NCI-H1694 (cell line): ENCODE measurements at places on chromosomes 3 and 15.

DNA sequence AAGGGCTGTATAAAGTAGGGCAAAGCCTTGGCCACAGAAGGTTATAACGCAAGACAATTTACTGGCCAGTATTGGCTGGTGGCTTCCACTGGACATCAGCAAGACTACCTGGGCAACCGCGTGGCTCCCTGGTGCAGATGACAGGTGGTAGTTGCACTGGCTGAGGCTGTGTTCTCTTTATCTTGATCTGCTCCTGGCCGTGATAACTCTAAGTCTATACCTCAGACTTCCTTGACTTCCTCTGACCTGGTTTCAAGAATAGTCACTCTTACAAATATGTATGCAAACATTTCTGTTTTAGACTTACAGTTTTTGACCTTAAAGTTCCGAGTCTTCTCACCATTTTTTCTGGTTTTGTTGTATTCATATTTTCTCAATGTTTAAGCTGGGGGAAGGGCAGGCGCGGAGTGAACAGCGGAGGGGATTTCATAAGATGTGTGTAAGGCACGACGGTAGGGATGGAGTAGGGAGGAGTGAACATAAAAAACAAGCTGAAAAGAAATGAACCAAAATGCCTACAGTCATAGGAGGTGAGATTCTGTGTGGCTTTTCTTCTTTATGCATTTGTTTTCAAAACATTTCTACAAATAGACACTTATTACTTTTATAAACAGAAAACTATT, 15.2 kb upstream of the TMEM212 start:
- DNase-seq: no peak

DNA sequence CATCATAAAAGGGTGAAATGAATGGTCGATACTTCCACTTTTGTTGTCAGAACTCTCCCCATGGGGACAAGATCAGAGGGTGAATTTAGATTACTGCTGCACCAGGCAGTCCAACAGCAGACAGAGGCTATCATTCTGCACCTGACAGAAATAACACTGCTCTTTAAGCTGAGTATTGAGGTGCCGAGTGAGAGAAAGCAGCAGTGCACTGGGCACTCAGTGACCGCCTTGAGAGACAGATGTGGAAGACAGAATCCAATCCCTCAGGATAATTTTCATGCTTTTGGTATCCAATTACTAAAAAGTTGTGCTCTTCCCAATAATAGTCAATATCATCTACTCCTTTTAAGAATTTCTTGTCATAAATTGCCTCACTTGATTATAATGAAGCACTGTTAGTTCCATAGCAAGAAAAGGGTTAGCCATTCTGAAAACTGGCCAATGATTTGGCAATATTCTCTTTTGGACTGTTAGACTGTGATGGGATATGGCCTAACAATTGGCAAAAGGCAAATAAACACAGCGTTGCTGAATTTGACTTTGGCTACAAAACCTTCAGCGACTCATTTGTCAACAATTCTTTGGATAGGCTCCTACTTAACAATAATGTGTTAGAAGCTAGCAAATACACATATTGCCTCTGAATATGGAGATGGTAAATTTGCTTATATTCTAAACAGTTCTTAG, 5.5 kb downstream of the FGF7 start:
- no peak for DNase-seq

DNA sequence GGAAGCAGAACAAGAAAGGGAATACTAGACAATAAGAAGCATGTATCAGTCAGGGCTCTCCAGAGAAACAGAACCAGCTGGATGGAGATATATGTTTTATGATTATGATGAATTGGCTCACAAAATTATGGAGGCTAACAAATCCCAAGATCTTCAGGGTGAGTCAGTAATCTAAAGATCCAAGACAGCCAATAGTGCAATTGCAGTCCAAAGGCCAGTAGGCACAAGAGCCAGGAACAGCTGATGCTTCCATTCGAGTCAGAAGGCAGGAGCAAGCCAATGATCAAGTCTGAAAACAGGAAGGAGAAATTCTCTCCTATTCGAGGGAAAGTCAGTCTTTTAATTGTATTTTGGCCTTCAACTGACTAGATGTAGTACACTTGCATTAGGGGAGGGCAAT, 164.9 kb upstream of the ST8SIA2 start:
- DNase-seq: no peak

DNA sequence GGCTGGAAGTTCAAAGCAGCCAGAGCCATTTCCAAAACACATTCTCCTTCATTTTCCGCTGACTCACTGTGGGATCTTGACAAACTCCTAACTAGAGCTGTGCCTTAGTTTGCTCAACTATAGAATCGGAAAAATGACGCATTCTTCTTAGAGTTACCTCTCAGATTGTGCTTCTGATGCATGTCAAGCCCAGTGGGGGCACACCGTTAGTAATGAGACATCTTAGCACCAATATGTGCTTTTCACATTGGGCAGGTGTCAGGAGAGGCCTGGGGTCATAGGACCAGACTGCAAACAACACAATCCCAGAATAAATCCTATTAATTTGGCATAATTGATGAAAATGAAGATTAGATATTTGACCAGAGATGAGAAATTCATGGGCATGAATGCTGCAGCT, 71.3 kb upstream of the UBE3A start:
- DNase-seq: no peak

DNA sequence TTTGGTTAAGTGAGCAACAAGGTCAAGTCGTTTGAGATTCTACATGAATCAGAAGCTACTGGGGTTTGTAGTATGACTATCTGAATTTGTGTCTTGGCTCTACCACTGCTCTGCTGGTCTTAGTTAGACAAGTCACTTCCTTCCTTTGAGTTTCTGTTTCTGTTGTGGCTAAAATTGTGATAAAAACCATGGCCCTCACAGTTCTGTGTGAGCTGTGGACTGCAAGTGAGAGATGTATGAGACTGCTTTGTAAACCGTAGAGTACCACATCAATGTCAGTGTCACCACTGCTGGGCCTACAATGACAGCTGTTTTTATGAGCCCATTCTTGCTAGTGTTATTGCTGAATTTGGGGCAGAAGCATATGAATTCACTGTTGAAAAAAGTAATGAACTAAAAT, 32.7 kb downstream of the RARB start:
- no peak for DNase-seq

DNA sequence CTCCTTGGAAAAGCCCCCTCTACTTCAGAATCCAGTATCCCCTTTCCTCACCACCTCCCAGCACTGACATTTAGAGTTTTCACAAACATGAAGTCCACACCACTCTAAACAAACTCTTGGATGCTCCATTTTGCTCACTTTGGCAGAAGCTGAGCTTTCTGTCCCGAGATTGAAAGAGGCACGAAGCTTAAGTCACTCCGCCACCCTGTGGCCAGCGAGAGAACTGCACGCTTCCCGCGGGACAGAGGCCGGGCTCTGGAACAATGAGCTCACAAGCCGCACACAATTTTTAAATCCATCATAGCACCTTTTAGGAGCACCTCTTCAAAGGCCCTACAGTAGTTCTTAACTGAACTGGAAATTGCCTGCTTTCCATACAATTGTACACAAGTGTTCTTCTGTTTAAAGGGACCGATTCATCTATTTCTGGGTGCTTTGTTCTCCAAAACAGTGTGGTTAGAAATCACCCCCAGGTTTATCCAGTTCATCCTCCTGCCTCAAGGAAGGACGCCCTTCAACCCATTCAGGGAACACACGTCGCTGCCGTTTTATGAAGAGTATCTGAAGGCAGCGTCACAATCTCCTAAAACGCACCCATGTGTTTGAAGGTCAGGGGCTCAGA, 226.1 kb downstream of the VPS13C start:
- peak; percentile 75 for DNase-seq

- DNase-seq: no peak
These were observed 102.9 kb downstream of the FNDC3B start for GRCh38 chr3:172142051-172142863.

- DNase-seq: no peak
These were observed 11.9 kb upstream of the CLASP2 start for GRCh38 chr3:33729993-33730392.

GRCh38 chr15:39837454-39837853, 54.8 kb upstream of the FSIP1 start:
- no peak for DNase-seq

- no peak for DNase-seq
These were observed 5.9 kb downstream of the FLNB start for GRCh38 chr3:58013973-58014649.

- DNase-seq: no peak
These were observed 154.3 kb downstream of the ALDH1A2 start for GRCh38 chr15:57911247-57911646.

GRCh38 chr15:61994216-61994615, 66.0 kb downstream of the VPS13C start:
- no peak for DNase-seq

- no peak for DNase-seq
These were observed 412.5 kb downstream of the TBC1D5 start for GRCh38 chr3:17329927-17330326.

DNA sequence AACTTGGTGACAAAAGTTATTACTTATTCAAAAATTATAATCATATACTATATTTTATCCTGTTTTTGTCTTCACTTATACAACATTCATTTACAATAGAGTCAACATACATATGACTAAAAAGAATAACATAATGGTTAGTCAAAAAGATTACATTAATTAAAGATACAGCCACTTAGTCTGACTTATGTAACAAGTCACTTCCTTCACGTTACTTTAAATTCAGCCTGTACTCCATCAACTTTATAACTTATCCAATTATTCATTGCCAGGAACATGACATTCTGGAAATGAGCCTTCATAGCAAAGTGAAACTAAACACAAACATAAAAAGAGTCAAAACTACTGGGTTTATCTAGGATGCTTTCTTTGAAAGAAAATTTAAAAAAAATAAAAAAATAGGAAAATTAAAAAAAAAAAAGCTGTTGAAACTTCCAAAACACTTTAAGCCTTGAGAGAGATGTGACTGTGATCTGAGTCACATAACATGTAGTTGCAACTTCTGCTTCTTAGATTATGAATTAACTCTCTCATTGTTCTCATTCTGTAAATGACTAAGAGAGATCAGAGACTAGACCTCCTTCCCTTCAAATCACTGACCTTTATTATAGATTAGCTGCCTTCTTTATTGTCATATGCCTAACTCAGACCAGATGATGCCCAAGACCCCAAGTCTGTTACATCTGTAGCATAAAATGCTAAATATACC, 107.8 kb downstream of the MYRIP start:
- no peak for DNase-seq

GRCh38 chr15:76311100-76311953, at the start of gene ETFA:
TSS of gene ETFA (minus strand) at chr15:76311469. CDS start at chr15:76311388, 81 bp downstream.
- DNase-seq: peak; percentile 90

DNA sequence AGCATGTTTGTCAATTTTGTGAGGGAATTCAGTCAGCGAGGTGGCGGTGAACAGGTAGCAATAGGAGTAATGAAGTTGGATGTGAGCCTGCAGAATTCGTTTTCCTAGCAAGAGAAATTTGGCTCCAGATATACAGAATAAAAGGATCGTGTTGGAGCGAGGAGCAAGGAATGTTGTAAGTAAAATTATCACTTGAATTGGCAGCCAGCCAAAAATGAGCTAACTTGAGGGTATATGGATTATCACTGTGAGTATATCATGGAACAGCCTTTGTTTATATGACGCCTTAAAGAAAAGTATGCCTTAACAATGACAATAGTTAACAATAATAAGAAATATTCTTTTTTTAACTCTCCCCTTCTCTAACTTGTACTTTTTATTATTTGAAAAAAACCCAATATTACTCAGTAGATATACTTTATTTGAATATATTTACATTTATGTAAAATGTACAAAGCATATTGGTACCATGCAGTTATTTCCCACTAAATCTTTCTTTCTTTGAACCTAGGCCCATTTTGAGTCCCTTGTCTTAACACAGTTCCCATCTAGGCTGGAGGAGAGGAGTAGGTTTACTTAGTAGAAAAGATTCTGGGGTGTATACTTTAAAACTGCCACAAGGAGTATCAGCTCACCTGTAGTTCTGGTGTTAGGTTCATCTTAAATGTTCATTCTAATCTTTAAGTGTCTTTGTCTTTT, 29.3 kb downstream of the EPHA6 start:
- no peak for DNase-seq

GRCh38 chr3:159824333-159824732, 164.3 kb upstream of the IL12A start:
- no peak for DNase-seq

- DNase-seq: no peak
These were observed 8.7 kb upstream of the CAMK1 start for GRCh38 chr3:9778143-9779074.

DNA sequence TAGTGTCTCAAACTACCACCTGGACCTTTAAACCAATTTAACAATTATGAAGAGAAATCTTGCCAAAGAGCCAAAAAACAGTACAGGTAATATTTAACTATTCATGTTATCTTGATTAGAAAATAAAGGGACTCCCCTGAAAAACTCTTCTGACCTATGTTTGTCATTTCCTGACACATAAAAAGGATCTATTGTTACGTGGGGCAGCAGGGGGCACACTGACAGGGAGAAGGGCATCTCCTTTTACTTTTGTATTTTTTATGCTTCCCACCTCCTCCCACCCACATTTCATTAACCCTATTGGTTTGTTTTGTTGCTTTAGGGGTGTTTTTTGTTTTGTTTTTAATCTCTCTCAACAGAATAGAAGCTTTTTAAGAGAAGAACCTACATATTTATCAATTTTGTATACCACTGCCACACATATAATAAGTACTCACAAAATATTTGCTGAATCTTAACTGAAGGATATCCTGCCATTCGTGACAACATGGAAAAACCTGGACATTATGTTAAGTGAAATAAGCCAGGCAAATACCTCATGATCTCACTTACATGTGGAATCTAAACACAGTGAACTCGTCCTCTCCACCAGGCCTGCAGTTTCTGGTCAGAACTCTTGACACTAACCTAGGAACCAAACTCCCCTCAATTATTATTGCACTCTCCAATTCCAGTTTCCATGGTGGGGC, 17.7 kb downstream of the STAG1 start:
- DNase-seq: no peak

DNA sequence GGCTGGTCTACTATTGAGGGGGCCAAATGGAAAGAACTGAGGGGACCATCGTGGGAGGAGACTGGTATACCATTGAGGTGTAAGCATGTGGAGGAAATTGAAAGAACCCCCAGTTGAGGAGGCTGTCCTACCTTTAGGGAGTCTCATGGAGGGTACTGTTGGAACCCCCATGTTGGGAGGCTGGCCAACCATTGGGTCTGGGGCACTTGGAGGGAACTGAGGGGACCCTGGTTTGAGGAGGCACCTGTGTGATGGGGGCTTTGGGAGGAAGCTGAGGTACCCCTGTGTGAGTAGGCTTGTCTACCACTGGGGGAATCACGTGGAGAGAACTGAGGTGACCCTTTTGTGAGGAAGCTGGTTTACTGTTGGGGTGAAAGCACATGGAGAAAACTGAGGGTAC, 157.5 kb downstream of the FBLN2 start:
- no peak for DNase-seq

DNA sequence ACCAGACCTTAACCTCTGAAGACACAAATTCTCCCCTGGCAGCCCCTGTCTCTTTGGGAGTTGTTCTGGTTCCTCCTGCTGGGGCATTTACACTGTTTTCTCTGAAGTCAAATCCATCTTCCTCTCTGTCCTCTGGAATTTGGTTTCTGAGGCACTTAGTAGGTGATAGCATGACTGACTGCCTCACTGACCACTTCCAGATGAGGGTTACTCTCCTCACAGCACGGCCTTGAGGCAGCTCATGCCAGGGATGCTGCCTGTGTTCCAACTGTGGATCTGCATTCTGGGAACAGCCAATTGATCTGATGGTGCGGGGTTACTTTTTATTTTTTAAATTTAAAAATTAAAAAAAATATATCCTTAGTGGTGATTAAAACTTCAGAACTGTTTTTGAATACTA, 140.9 kb upstream of the ROPN1 start:
- no peak for DNase-seq
